ENCODE measurements at places on chromosomes 6 and 20. TPM values are rescaled to one million over a fixed set of nuclear protein-coding genes. Genes with fewer than 3 reads are reported as not detected.

SLC23A2 gene
- polyA plus RNA-seq: 23.7 TPM

FAM83B gene
- 9.3 TPM for polyA plus RNA-seq

CHMP4B gene
- polyA plus RNA-seq: 82.7 TPM

SCGN gene
- polyA plus RNA-seq: 0.16 TPM

CRIP3 gene
- 3.8 TPM for polyA plus RNA-seq

SSTR4 gene
- polyA plus RNA-seq: not detected

GTSF1L gene
- not detected for polyA plus RNA-seq

PRRT1 gene
- polyA plus RNA-seq: 4.2 TPM

TINAG gene
- 29.1 TPM for polyA plus RNA-seq

NKAIN2 gene
- polyA plus RNA-seq: 13.1 TPM

TAF4 gene
- polyA plus RNA-seq: 13.3 TPM

VWA7 gene
- polyA plus RNA-seq: 11.1 TPM

CCN6 gene
- polyA plus RNA-seq: 0.41 TPM

CCN2 gene
- polyA plus RNA-seq: 357 TPM

TREM2 gene
- polyA plus RNA-seq: 0.49 TPM

EPHA7 gene
- 49.7 TPM for polyA plus RNA-seq

OR2B6 gene
- not detected for polyA plus RNA-seq

HEBP2 gene
- polyA plus RNA-seq: 65.1 TPM

TCP11 gene
- 1.5 TPM for polyA plus RNA-seq

CRISP3 gene
- 0.34 TPM for polyA plus RNA-seq

ZSCAN31 gene
- 11.0 TPM for polyA plus RNA-seq

EEF1A2 gene
- 2.5 TPM for polyA plus RNA-seq

IRAK1BP1 gene
- 14.7 TPM for polyA plus RNA-seq

OLIG3 gene
- polyA plus RNA-seq: not detected

EPB41L1 gene
- polyA plus RNA-seq: 75.0 TPM

PXDC1 gene
- polyA plus RNA-seq: 18.1 TPM

SIRPB1 gene
- 2.2 TPM for polyA plus RNA-seq

AKAP7 gene
- 16.2 TPM for polyA plus RNA-seq

XKR7 gene
- polyA plus RNA-seq: 0.20 TPM

ALDH8A1 gene
- polyA plus RNA-seq: 14.0 TPM
